A549 treated with DMSO at 1 μM for 4 hours (cell line): ENCODE measurements at places on chromosomes 7 and 10. TPM values are rescaled to one million over a fixed set of nuclear protein-coding genes. Genes with fewer than 3 reads are reported as not detected.

ZNF467 gene
- 0.66 to 1.5 TPM (median 1.2 TPM) in 5 replicates for total RNA-seq

LRRC18 gene
- total RNA-seq = not detected in 5 replicates

C1GALT1 gene
- 30.3 to 39.1 TPM (median 35.6 TPM) in 5 replicates for total RNA-seq

COX15 gene
- 25.1 to 36.7 TPM (median 35.5 TPM) in 5 replicates for total RNA-seq

SMARCD3 gene
- 7.9 to 12.4 TPM (median 10.5 TPM) in 5 replicates for total RNA-seq

SLC39A12 gene
- total RNA-seq = not detected in 5 replicates

TFR2 gene
- 2.3 to 3.1 TPM (median 2.6 TPM) in 5 replicates for total RNA-seq

TMEM176A gene
- total RNA-seq = not detected in 5 replicates
